Esophagus squamous epithelium (tissue), 5 donors: ENCODE measurements at places on chromosomes 7 and 10.
A peak's percentile ranks its signal among the peaks of the same experiment; 100 is the strongest.

GRCh38 chr7:28078036-28078901 is 102.3 kb downstream of the JAZF1 start:
- no peak for DNase-seq

DNA sequence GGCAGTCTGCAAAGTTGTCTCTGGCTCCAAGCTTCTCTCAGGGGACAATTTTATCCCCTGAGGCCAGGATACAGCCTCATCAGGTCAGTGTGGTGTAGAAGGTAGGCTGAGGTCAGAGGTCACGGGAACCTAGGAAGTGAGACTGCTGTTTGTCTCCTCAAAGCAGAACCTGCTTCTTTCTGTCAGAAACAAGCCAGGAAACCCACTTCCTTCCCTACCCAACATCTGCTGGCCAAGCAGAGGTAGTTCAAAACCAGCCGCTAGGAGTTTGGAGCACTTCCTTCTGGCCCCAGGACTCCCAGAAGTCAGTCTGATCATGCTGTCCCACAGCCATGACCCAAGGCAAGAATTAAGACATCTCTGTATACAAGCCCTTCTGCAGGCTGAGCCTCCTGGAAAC is 12.2 kb downstream of the CLRN3 start:
- no peak for DNase-seq

- no peak for DNase-seq
These were observed 225.2 kb upstream of the PRSS58 start for GRCh38 chr7:142482891-142483658.

DNA sequence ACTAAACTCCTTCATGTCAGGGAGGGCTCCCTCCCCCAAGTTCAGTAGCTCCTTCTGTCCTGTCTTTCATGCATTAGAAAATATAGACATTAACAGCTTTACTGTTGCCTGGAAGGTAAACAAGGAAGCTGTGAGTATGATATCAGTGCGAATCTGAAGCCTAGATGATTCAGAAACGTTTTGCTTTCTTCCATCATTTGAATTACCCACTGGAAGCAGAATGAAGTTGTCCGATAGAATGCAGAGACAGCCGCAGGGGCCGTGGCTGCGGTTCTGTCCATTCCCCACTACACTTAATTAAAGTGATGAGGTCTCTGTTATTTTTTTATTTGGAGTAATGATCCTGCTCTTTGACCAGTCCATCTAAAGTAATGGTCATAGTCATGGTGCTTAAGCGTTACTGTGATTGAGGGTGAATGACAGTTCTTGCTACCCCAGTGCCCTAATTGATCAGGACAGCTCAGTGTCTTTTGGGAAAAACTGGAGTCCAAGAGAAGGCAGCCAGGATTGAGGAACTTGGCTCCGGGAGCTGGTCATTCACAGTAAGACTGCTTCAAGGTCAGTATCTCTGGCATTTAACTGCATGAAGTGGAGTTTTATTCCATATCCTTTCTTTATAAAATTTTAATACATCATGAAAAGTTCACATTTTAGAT is 69.9 kb downstream of the PTPRE start:
- no peak for DNase-seq

DNA sequence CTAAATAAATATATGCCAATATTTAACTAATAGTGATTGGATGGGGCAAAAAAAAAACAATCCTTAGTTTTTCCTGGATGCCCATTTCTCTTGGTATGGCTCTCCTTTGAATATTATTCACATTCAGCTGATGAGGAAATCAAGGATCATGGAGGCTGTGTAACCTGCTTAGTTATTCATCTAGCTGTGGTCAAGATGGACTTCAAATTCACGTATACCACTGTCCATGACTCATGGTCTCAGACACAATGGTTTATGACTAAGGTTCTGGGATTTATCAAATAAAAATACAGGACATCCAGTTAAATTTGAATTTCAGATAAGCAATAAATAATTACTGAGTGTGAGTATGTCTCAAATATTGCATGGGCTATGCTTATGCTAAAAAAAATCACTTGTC is 191.5 kb upstream of the CELF2 start:
- DNase-seq: no peak

DNA sequence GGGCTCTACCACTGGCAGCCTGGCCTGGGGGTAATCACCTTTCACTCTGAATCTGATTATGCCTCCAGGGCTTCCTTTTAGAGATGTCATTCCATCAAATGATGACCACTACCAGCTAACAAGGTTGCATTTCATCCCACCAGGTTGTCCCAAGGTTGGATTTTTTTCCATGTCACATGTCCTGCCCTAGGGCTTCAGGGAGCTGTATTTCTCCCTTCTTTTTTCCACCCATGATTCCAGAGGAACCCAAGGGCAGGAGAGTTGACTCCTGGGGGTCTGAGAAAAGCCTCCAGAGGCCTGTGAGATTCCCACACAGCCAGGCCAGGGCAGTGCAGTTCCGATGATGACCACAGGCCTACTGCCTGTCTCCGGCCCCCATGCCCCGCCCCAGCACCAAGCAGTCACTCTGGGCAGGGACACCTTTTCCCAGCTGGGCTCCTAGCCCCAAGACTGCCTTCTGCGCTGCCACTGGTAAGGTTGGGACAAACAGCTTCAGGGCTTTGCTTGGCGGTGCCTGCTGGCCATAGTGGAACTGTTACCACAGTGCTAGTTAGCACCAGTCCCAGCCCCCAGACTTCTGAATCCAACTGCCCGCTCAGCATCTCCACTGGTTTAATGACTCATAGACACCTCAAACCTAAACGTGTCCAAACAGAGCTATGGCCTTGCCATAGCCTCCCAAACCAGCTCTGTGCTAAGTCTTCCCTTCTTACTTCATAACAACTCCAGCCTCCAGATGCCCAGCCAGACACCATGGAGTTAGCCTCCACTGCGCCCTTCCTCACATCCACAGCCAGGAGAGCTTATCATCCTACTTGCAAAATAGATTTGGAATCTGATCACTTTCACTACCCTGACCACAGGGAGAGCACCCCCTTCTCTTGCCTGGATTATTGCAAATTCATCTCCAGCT is 133.7 kb downstream of the ARHGAP22 start:
- no peak for DNase-seq

- no peak for DNase-seq
These were observed 28.5 kb downstream of the PIK3CG start for GRCh38 chr7:106893591-106893990.

DNA sequence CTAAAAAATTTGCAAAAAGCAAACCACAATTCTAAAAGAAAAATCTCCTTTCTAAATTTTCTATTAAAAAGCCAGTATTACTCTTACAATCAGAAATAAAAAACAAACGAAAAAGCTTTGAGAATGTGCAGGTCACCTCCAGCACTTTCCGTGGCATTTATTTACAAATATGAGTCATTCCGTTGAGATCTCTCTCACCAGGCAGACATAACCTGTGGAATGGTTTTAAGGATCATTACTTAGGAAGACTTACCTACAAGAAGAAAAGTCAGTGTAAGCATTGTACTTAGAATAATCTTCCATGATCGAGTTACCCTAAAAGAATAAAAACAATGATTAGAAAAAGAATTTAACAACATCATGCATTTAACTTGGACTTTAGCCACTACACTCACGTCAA is 3.3 kb downstream of the SUN3 start:
- DNase-seq: no peak

- DNase-seq: no peak
These were observed 3.3 kb upstream of the ZNF736 start for GRCh38 chr7:64310426-64310825.

DNA sequence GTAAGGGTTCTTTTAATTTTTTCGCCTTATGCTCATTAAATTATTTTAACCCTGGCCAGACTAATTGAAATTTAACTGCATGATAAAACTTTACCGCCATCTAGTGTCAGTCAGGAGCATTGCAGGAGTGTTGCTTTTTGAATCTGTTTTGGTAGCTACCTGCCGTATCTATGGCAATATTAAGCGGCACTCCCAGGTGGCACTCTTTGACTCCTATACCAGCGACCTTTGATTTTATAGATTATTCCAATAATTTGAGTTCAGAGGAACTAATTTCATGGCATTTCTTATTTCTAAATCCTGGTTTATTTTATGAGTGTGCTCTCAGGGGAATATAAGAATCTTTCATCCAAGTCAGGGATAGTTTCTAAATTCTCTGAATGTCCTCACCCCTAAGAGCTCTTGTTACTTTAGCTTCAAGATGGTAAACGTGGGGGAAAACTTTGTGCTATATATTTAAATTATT is 198.9 kb downstream of the REEP3 start:
- DNase-seq: no peak

DNA sequence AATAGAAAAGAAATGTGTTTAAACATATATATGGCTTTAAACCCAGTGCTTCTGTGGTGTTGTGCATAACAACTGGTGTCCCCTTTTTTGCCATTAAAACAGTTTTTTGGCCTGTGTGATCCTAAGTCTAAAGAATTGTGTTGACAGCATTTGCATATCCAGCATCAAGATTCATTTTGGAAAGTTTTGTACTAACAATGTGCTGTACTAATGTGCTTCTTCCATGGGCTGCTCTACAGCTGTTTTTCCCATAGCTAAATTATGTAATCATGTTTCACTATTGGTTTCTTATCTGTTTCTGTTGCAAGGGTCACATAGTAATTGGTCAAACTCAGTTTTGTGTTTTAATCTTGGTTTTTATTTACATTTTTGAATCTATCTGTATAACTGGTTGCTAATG is 5.5 kb downstream of the CNNM2 start:
- DNase-seq: no peak

DNA sequence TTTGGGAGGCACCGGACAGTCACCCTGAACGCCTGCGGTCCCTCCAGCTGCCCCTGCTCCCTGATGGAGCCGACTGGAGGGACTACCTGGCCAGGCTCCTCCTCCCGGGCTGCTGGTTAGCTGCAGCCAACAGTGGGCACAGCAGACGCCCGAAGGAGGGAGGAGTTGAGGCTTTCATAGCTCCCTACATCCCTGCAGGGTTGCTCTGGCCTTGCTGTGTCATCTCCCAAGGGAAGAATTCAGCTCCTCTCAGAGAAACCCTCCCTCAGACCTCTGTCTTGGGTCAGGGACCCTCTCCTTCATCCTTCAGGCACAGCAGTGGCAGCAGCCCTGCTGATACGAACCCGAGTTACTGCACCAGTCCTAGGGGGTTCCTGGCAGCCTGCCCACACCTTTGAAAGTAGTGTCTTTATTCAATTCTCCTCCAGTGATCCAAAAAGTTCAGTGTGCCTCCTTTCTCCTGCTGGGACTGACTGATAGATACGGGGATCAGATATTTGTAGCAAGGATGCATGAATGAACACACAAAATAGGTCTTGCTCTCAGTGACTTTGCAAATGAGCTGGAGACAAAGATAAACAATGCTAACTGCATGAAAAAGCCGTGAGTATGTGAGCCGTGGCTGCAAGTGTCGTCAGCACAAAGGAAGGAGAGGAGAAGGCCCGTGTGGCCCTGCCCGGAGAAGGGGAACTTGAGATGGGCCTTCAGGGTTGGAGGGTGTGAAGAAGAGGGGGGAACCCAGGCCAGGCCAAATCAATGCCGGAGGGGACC is 136.6 kb downstream of the PRKAG2 start:
- DNase-seq: no peak

DNA sequence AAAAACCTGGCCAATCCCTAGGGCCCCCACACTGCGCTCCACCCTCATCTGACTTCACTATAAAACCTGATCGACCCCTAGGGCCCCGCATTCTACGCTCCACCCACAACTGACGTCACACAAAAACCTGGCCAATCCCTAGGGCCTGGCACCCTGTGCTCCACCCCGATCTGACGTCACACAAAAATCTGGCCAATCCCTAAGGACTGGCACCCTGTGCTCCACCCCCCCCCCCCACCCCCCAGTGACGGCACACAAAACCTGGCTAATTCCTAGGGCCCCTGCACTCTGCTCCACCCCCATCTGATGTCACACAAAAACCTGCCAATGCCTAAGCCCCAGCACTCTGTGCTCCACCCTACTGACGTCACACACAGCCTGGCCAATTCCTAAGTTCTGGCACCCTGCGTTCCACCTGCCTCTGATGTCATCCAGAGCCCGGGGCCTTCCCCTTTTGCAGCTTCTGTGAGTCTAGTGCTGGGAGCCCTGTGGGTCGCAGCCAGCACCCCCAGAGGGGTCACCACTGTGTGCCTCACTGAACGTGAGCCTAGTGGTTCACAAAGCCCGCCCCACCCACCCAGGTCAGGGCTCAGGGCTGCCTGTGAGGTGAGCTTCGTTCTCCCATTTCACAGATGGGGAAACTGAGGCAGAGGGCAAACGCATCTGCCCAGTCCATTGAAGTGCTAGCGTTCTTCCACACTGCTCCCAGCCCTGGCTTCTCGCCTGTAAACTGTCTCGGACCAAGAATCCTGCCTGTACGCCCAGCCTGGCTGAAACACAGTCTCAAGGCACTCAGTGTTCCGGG is 40.6 kb downstream of the MICALL2 start:
- DNase-seq: no peak

- no peak for DNase-seq
These were observed 15.0 kb upstream of the RNF32 start for GRCh38 chr7:156625580-156625979.

GRCh38 chr10:10959666-10960065 is 58.0 kb upstream of the CELF2 start:
- no peak for DNase-seq

GRCh38 chr10:30189238-30189580 is 129.8 kb upstream of the JCAD start:
- no peak for DNase-seq

- no peak for DNase-seq
These were observed 48.4 kb upstream of the FAM20C start for GRCh38 chr7:143811-144453.

DNA sequence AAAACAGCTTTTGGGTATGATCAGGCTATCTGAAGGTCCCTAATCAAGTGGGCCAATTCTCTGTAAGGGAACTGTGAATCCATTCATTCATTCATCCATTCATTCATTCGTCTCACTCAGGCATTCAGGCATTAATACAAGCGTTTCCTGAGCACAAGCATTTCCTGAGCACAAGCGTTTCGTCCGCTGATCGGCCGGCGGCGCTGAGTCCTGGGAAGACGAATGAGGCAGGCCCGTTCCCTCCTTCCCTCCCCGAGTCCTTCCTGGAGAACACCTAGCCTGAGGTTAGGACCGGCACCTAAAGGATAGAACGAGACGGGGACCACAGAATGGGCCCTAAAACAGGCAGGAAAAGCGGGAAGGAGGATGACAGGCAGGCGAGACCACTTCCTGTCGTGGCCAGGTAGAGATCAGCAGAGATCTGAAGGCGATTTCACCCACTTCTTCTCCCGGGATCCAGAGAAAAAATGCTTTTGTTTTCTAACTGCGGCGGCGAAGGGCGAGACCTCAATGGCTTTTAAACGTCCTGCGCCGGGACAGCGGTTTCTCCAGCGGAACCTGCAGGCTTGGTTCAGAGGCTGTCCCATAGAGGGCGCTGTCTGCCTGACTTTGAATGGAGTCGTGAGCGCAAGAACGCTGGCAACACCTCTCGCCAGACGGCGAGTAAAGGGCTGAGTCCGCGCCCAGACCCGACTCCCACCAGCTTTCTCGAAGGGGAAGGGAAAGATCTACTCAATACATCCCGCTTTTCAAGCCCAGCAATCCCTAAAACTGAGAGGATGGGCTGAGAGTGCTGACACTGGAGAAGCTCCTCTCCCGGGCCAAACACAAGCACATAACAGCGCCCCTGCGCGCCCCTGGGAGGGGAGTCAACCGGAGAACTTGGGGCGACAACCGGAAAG is 2.9 kb upstream of the HMX3 start:
- peak; percentile 18 for DNase-seq
